ENCODE measurements at places on chromosomes 5 and 9. TPM values are rescaled to one million over a fixed set of nuclear protein-coding genes. Genes with fewer than 3 reads are reported as not detected.

BARHL1 gene
- total RNA-seq: not detected

PCSK5 gene
- total RNA-seq: 1.9 TPM

NREP gene
- total RNA-seq: 1.7 TPM

OR1Q1 gene
- total RNA-seq: not detected

GABRA1 gene
- total RNA-seq: not detected

OTULINL gene
- 1.8 TPM for total RNA-seq

F2R gene
- total RNA-seq: 38.0 TPM

TEX48 gene
- total RNA-seq: not detected
